ENCODE measurements at places on chromosomes 16 and 17. TPM values are rescaled to one million over a fixed set of nuclear protein-coding genes. Genes with fewer than 3 reads are reported as not detected.

The CBX4 gene
- total RNA-seq, result 20.6 TPM

The STX1B gene
- total RNA-seq, result 0.32 TPM

The WSCD1 gene
- 3.6 TPM for total RNA-seq

The CCL16 gene
- total RNA-seq, result 0.50 TPM

The FAHD1 gene
- total RNA-seq, result 16.1 TPM

The PDIA2 gene
- total RNA-seq, result not detected

The MRPS7 gene
- 38.3 TPM for total RNA-seq

The CXCL16 gene
- total RNA-seq, result 249 TPM

The ADAD2 gene
- total RNA-seq, result not detected

The CD300E gene
- 7.3 TPM for total RNA-seq

The TNS4 gene
- 0.68 TPM for total RNA-seq

The KRTAP4-9 gene
- total RNA-seq, result not detected

The FGF11 gene
- 1.2 TPM for total RNA-seq

The KRTAP4-1 gene
- not detected for total RNA-seq

The AGRP gene
- total RNA-seq, result 8.5 TPM

The DNASE1L2 gene
- total RNA-seq, result 2.0 TPM

The TCAP gene
- 3.7 TPM for total RNA-seq

The RNF112 gene
- total RNA-seq, result 1.8 TPM

The CLEC18A gene
- total RNA-seq, result 2.7 TPM

The CA7 gene
- total RNA-seq, result not detected

The MEOX1 gene
- total RNA-seq, result 0.86 TPM

The CA10 gene
- not detected for total RNA-seq

The ALDH3A1 gene
- total RNA-seq, result 6.7 TPM

The VTN gene
- total RNA-seq, result 1.3 TPM

The LCMT1 gene
- 35.7 TPM for total RNA-seq

The PRM2 gene
- total RNA-seq, result not detected

The ODAD4 gene
- total RNA-seq, result 5.4 TPM

The G6PC1 gene
- not detected for total RNA-seq

The CKLF gene
- 64.9 TPM for total RNA-seq

The MILR1 gene
- total RNA-seq, result 19.6 TPM

The ITGB3 gene
- total RNA-seq, result 10.5 TPM

The SLC47A1 gene
- 18.6 TPM for total RNA-seq

The FOXN1 gene
- 0.15 TPM for total RNA-seq

The DUXB gene
- not detected for total RNA-seq

The MRC2 gene
- 91.2 TPM for total RNA-seq

The TAF15 gene
- 143 TPM for total RNA-seq

The MMP15 gene
- total RNA-seq, result 21.5 TPM

The PRAC1 gene
- not detected for total RNA-seq

The TCF25 gene
- total RNA-seq, result 152 TPM

The PLXDC1 gene
- 19.5 TPM for total RNA-seq

The CD300LF gene
- 66.2 TPM for total RNA-seq

The PIPOX gene
- total RNA-seq, result 1.3 TPM

The SRRM2 gene
- total RNA-seq, result 659 TPM

The TEX19 gene
- total RNA-seq, result not detected

The GJD3 gene
- total RNA-seq, result 3.1 TPM

The SCARF1 gene
- total RNA-seq, result 37.4 TPM

The PTX4 gene
- total RNA-seq, result not detected

The TBC1D3H gene
- total RNA-seq, result not detected
